ENCODE measurements at places on chromosomes 12 and 14.
A peak's percentile ranks its signal among the peaks of the same experiment; 100 is the strongest.

DNA sequence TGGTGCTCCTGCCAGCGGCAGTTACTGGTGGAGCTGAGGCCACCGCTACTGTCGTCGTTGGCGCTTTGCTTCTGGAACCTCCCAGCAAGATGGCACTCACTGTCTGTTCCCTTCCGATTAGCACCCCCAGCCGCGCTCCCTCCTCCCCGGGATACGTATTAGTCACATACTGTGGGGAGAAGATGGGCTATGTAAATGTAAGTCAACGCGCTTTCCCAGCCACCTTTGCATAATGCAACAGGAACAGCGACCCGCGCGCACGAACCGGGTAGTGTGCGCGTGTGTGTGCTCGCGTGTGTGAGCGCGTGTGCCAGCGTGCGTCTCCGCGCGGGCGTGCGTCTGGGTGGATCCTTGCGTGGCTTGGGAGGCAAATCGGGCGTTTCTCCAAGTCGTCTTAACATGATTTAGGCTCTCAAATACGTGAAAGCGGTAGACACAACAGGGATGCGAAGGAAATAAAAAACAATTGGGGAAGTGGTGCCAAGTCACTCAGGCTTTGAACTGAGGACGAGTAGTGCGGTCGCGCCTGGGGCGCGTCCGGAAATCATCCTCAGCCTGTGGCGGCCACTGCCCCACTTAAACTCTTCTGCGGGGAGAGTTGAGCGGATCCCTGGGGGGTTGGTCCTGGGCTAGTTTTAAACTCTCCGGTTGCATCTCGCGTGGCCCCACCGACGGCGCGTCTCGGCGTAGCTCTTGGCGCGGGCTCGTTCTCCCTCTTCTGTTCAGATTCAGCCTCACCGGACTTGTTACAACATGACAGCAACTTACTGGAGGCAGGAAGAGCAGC, 1.8 kb downstream of the FLRT2 start:
- peak; percentile 85 for DNase-seq

- DNase-seq, result no peak
These were observed 14.3 kb downstream of the TBX3 start for GRCh38 chr12:114669401-114670290.

GRCh38 chr12:121969726-121970125, 51.3 kb downstream of the CFAP251 start:
- DNase-seq, result no peak

DNA sequence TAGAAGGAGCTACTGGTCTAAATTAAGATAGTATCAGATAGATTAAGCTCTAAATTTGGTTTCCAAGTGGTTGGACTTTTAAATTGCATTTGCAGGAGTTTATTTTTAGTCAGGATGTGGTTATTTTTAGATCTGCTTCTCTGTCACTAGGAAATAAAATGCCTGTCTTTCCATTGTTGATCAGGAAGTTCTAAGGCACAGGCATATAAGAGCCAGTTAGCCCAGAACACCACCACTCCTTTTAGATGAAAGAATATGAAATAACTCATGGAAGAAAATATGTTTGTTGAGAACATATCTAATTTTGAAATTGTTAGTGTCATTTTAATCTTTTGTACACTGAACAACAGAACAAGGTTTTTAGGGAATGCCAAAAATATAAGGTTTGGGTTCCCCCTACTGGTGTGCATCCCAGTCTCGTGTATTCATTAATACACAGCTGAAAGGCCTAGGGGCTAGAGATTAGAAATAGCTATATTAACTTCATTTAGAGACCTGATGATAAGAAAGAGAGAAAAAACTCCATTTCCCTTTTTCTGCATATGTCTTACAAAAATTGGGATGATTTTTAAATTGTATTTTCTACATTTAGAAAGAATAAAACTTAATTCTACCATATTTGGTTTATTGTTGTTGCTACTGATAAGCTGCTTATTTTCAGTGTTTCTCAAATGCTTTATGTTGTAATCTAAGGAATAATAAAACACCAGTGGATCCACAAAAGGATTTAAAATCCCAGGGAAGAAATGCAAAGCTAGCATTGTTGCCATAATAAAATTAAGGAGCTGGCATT, 67.2 kb downstream of the RIC8B start:
- no peak for DNase-seq

- no peak for DNase-seq
These were observed 3.3 kb upstream of the KRT79 start for GRCh38 chr12:52837413-52837741.
